Pons (tissue), 1 donor: ENCODE measurements at places on chromosomes 1 and 21.

DNA sequence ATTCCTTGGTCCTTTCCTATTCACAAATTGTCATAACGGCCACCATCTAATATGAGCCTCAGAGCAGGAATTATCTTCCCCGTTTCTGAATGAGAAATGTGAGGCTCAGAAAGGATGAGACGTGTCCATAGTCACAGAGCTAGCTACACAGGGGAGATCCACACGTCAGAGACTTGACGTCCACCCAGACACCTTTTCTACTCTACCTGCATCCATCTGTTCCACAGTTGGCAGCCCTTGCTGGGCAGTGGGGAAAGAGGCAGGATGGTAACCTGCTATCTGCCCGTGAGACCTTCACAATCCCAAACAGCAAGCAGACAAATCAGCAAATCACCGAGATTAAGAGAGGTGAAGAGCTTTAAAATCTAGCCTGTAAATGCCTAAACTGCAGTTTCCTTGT is 8.4 kb downstream of the RIMS3 start:
- no peak for DNase-seq

DNA sequence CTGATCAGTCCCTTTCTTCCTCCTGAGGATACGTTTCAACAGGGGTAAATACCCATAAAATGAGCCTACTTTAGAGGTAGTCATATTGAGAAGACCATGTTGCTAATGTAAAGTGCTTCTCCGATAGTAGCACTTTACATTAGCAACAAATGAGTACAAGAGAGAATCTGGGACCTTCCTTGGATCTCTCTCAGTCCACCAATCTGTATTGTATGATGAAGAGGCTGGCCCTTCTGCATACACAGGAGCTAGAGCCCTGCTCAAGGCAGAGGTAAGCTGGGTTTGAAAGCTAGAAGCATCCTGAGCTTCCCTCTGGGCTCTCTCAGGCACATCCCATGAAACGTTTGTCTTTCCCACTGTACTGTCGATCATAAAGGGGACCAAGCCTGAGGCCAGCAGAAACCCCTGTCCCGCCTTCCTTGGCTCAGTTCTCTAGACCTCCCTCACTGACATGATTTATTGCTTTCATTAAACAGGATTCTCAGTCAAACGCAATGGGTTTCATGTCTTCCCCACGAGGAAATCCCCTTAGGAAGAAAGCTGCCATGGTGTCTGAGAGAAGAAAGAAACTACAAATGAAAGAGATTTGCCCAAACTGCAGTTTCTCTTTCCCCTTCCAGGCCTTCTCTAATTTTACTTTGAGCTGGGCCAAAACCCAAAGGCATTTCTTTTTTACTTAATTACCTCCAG is 62.8 kb upstream of the BCAR3 start:
- DNase-seq, result no peak

DNA sequence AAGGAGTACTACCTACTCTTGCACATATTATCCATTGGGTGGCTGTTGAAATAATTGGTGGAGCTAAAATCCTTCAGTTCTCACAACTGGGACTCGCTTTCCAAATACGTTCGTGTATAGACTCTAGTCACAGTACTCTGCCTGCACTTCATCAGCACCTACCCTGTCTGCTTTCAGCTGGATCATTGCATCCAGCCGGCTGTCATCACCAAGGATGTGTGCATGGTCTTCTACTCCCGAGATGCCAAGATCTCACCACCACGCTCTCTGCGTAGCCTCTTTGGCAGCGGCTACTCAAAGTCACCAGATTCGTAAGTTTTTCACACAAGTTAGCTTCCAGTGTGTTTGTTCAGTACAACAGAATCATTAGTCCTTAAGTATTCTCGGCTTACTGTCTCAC is 37.3 kb upstream of the PGD start:
- no peak for DNase-seq

DNA sequence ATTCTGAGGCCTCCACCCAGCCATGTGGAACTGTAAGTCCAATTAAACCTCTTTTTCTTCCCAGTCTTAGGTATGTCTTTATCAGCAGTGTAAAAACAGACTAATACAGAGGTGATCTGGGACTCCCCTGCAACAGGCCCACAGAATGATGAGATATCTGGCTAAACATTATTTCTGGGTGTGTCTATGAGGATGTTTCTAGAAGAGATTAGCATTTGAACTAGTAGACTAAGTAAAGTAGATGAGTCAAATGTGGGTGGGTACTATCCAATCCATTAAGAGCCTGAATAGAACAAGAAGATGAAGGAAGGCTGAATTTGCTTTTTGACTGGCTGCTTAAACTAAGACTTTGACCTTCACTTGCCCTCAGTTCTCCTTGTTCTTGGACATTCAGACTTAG is 396.5 kb upstream of the LRRC7 start:
- DNase-seq, result no peak

DNA sequence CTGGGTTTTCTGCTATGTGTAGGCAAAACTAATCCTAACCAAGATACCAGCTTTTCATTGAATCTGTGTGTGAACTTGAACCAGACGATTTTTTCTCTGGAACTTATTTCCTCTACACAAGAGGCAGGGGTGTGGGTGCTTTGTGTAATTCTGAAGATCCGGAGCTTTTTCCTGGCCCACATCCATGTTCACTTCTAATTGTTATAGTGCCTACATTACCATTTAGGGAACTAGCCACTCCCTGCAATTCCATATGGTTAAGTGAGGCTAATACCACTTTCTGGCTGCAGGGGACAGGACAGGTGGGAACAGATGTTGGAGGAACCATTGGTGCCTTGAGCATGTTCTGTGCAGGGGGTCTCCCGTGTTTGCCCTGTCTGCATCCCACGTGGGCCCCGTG is 83.4 kb upstream of the FMN2 start:
- DNase-seq, result no peak

DNA sequence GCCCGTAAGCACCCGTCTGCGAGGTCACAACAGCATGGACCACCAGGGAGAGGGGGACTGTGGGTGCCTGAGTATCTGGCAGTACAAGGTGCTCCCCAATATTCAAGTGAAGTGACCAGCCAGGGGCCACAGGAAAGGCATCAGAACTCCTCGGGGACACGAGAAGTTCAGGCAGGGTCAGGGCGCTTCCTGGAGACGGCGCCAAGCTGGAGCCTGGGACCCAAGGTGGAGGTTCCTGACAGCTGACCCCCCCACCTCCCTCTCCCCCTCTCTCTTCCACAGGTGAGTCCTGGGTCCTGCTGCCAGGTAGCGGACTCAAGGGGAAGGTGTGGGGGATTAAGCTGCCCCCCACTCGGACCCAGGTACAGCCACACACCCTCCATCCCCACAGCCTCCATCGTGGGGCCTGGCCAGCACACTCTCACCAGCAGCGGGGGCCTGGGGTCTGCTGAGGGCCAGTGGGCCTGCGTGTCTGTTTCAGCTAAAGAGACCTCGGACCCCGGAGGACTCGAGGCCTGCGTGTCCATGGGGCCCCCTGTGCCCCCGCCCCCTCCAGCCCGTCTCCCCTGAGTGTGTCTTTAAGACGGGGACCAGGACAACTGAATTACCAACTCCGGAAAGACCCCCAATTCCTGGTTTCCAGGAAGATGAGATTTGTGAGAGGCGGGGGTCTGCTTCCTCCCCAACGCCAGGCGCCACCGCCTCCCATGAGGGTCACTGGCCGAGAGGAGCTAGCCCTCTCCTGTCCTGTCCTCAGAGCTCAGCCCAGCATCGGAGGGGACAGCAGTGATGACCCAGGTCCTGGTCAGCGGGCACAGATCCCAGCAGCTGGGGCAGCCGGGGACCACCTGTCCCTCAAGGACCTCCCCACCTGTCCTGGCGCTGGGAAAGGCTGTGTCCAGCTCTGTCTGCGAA is 6.2 kb downstream of the TNFRSF18 start:
- no peak for DNase-seq

GRCh38 chr1:38153778-38154470 is 107.3 kb upstream of the POU3F1 start:
- DNase-seq, result no peak

GRCh38 chr1:174008979-174009378 is 13.2 kb downstream of the RC3H1 start:
- DNase-seq, result no peak

- no peak for DNase-seq
These were observed 61.5 kb downstream of the CD58 start for GRCh38 chr1:116508984-116509980.

- DNase-seq, result no peak
These were observed 47.5 kb upstream of the WLS start for GRCh38 chr1:68279846-68280245.

DNA sequence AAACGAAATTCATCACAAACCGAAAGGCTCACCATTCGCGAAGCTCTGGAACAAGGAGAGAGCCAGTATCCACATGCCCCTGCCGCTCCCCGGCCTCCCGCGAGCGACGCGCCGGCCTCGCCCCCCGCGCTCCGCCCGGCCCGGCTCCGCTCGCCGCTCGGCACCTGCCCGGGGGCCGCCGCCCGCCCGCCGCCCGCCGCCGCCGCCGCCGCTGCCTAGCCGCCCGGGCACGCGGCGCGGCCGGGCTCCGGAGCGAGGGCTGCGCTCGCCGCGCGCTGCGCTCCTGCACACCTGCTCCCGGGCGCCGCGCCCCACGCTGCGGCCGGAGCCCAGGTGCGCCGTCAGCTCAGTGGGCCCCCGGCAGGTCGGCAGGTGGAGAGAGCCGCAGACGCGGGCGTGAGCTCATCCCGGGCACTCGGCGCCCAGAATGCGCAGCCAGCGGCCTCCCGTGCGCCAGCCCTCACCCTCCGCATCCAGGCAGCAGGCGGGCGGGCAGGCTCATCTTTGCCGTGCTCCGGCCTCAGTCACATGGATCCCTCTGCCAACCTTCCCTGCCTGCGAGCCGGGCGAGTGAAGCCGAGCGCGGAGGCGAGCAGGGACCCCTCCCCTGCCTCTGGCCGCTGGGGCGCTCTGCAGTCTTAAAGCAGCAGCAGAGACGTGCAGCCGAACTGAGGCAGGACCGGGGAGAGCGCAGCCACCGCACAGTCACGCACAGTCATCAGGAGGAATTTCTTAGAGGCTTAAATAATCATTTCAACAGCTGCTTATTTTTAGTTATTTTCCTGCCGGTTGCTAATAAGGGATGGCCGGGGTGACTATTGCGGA is at the start of gene DSCAM:
TSS of gene DSCAM (minus strand) at position 572 of the 825 bp plus-strand sequence. CDS start at position 75, 497 bp downstream.
- DNase-seq, result no peak

DNA sequence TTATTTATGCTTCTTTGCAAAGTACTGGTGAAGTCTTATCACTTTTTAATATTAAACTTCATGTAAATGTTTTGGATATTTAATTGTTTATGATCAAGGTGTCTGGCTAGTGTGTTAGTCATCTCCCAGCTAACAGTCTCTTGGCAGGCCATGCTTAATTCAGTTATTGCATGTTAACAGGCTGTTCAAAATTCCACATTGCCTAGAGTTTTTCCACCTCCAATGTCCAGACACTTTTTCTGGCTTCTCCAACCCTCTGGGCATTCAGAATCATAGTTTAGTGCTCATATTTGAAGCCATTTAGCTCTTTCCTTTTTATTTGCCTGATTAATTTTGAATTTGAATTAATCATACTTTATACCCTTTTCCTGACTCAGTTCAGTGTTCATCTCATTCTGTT is 69.2 kb downstream of the OLFML2B start:
- no peak for DNase-seq

GRCh38 chr21:45839274-45839673 is 142.3 kb upstream of the COL6A1 start:
- DNase-seq, result no peak

GRCh38 chr1:175367039-175367758 is 174.6 kb upstream of the KIAA0040 start:
- no peak for DNase-seq

- peak; percentile 99 for DNase-seq
These were observed 423.9 kb downstream of the PTBP2 start for GRCh38 chr1:97145321-97145956.

DNA sequence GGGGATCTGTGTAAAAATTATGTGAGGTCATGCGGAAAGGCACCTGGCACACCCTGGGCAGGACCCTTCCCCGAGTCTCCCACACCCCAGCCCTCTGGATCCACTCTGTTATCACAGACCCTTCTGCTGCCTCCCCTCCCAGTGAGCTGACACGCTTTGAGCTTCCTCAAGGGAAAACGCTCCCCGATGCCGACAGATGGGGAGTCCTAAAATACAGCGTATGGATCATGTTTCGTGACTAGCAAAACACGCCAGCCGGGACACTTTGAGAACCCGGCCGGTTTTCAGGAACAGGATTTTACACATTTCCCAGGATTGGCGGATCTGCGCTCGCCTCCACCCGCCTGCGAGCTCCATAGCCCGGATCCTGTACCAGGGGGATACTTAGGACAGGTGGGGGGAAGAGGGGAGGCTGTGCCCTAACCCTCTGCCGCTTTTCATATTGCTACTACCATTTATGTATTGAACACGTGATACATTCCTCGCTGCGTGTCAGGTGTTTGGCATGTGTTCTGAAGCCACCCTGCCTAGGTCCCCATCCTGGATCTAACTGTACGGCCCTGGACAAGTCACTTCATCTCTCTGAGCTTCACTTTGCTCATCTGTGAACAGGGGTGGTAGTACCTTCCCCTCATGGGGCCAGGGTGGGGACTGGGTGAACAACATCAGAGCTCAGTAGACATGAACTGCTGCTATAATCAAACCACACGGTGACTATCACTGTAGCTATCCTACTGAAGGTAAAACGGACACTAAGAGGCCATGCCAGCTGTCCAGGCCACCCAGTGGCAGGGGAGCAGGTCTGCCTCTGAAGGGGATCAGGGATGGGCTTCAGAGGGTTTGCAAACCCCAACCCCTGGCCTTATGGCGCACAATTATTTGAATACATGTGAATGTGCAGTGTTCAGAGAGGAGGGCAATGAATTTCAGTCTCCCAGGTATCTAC is 63.2 kb downstream of the SSBP3 start:
- DNase-seq, result no peak

DNA sequence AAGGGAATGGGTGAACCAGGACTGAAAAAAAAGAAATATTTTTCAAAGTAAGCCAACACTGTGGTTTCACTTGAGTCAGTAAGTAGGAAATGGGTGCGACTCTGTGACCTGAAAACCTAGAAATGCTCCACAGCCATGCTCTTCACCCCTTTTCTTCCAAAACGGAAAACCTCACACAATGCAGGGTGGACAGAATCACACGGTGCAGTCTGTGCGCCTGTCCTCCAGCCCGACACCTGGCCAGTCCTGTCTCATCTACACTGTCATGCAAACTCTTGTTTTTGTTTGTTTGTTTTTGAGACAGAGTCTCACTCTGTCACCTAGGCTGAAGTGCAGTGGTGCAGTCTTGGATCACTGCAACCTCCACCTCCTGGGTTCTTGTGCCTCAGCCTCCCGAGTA is 53.3 kb downstream of the B3GALT5 start:
- no peak for DNase-seq

DNA sequence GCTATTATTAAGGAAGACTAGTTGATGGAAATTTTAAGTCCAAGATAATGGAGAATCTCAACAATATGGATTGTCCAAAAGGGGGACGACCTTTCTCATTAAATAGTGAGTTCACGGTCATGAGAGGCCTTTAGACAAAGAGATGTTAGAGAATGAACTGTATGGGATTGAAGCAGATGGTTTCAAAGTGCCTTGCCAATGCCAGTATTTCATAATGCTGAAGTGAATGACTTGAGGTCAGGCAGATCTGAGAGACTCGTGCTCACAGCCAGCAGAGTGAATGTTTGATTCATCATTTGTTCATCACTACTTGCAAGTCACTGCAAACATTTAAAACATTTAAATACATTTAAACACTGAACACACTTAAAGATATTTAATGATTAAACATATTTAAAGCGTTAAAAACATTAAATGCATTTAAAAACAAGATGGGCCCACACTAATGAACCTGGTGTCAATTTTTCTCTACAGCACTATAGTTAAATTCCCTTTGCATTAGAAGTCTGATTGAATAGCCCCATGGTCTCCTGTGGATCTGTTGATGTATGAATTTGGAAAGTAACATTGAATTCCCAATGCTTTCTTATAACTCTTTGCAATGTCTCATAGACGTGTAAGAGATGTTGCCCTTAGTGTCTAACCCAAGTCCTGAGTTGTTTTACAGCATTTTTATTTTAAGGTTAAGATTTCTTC is 80.7 kb downstream of the TGFB2 start:
- DNase-seq, result no peak

GRCh38 chr1:103941086-103941485 is 191.4 kb downstream of the AMY1C start:
- no peak for DNase-seq
